Stimulated activated CD8-positive, alpha-beta memory T cell treated with anti-CD3 and anti-CD28 coated beads, Interleukin-15, amount 100 ng/mL, for 24 hours (primary cell): ENCODE measurements at places on chromosomes 3 and 15.

DNA sequence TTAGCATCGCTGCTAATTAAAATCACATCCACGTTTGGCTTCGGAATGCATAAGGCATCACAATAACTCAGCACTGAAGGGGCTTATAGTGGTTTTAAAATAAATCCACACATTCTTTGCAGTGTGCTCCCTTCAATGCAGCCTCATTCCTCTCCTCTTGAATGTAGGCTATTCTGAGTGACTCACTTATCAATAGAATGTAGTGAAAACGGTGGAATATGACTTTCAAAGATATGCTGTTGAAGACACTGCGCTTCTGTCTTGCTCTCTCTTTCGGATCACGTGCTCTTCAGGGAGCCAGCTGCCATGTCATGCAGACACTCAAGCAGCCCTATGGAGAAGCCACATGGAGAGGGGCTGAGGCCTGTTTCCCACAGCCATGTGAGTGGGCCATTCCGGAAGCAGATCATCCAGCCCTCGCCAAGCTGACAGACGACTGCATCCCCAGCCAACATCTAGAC, 87.4 kb downstream of the CRYGS start:
- no peak for DNase-seq

DNA sequence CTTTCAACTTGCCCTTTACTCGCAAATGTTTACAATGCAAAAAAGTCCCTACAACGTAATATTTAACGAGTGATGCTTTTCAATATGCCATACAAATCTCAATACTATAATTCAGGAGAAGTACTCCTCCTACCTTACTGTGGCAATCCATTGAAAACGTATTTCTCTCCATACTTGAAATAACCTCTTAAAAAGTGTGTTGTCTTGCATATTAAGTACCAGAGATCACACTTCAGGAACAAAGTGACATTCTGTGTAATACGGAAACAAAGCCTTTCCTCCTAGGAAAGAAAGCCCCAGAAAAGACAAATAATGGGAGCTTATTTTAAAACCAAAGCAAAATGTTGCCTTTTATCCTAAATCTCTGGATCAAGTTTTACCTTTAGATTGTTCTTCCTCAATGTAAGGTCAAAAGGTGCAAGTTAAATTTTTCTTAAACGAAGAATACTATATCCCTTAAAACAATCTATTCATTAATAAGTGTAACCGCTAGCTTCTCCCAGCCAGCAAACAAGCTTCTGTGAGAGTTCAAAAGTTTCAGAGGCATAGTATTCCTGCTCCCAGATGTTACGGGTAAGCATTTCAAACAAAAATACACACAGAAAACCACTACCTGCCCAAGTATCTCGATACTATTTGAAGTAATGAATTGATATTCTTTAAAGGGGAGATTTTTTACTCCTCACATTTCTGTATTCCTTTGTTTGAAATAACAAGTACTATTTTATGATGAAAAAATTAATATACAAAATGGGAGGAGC, 1.7 kb downstream of the TJP1 start:
- no peak for DNase-seq

DNA sequence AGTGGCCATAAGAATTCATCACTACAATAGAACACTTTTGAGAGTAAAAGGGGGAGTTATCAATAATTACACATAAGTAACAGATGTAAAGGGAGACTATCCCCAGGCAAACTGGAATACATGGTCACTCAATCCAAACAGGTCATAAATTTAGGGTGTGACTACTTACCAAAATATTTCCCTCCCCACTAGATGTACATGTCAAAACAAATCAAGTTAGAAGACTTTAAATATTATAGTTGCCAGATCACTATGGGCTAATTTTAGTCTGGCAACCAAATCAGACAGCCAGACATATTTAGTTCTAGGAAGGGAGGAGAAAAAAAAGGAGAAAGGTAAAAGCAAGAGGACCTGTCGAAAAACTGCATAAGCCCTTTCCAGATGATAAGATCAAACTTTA, 23.1 kb downstream of the SLC24A5 start:
- no peak for DNase-seq

DNA sequence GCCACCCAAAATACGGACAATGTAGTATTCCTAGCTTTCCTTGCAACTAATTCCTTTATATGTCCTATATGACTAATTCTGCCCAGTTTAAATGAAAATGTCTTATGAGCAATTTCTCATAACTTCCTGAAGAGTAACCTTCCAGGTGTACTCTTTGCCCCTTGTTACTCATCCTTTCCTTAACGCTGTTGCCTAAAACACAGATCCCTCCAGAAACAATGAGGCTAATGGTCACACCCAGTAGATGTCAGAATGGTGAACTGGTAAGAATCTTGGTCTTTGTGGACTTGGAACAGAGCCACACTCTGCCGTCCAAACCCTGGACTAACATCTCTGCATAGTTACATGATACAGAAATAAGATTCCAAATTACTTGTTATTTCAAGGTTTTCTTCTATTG, 497.9 kb downstream of the IGSF11 start:
- DNase-seq = no peak
